ENCODE measurements at places on chromosomes 3 and 15.

GRCh38 chr3:168883145-168883544 lies 780.4 kb downstream of the MECOM start:
- no peak for DNase-seq

DNA sequence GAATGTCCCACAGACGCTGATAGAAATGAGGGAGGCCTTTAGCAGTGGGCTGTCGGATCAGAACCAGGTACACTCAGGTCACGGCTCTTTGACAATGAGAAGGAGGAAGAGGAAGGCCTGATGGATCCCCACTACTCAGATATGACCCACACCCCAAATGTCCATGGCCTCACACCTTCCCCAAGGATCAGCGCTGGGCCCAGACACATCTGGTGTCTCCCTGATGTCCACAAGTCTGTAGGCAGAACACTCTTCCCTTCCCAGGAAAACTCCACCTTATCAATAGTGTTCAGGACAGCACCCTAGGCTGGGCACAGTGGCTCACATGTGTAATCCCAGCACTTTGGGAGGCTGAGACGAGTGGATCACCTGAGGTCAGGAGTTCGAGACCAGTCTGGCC lies 33.3 kb upstream of the SFMBT1 start:
- no peak for DNase-seq

- DNase-seq, result no peak
These were observed 16.7 kb upstream of the EIF1B start for GRCh38 chr3:40292637-40293349.

DNA sequence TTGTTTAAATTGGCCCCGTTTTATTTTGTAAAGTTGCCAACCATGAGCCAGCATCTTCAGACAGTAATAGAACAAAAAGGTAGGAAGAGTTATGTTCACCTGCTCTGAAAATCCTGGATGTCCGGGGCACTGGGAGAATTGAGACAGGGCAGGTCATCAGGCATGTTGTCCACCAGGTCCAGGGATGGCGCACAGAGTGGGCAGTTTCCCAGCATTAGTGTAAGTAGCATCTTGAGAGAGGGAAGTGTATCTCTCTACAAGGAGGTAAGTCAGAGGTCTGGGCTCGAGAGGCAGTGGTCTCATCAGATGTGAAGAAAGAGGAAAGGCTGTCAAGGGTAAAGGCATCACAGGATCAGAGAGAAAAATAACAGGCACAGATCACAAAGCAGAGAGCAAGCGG lies 339.4 kb downstream of the CLSTN2 start:
- no peak for DNase-seq

DNA sequence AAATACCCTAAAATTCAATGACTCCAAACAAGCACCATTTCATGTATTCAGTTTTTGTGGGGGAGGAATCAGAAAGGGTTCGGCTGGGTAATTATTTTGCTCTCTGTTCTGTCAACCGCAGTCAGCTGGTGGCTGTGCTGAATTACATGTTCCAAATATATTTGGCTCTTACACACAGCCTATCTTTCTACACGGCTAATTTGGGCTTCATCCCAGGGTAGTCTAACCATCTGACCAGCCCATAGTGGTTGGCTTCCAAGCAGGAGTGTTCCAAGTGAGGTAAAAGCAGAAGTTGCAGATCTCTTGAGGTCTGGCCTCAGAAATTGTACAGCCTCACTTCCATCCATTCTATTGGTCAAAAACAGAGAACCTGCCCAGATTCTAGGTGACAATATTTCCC lies 760.8 kb upstream of the SEMA6D start:
- no peak for DNase-seq

DNA sequence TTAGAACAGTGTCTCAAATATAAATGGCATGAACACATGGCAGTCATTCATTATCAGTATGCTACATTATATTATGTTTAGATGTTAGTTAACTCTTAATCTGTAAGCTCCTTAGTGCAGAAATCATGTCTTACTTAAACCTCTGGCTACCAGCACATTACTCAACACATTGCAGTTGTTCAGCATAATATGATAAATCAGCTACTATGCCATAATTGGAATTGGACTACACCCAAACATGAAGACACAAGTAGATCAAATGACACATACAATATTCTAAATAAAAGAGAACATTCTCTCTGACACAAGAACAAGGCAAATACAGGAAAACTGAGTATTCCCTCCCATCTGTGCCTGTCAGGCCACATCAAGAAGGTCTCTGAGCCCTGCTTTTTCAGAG lies 116.1 kb downstream of the PCCB start:
- DNase-seq, result no peak

GRCh38 chr15:98823012-98823458 lies 174.7 kb downstream of the IGF1R start:
- DNase-seq, result no peak

- DNase-seq, result no peak
These were observed 59.0 kb downstream of the GRIP2 start for GRCh38 chr3:14481018-14481645.

GRCh38 chr3:112492124-112492523 lies 7.1 kb downstream of the BTLA start:
- no peak for DNase-seq

GRCh38 chr3:115148142-115148790 lies 1.2 kb upstream of the ZBTB20 start:
- DNase-seq, result no peak

- no peak for DNase-seq
These were observed 35.3 kb downstream of the ANXA2 start for GRCh38 chr15:60362321-60363086.

DNA sequence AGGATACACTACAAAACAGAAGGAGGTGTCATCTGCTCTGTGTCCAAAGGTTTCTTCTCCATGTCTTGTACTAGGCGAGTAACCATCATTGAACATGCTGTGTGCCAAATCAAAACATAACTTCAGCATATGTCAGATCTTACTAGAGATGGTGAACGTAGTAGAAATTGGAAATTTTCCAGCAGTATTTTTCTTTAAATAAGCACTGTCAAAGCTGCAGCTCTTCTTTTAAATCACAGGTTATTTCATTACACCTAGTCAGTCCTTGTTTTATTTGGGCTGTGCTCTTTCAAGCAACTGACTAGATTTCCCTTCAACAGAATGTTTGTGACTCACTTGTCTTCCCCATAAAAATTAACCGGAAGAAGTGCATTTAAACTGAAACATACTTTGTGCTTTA lies 46.5 kb downstream of the MSL2 start:
- DNase-seq, result no peak

Data from effector CD4-positive, alpha-beta T cell (primary cell).